ENCODE measurements at places on chromosomes 5 and 9.

DNA sequence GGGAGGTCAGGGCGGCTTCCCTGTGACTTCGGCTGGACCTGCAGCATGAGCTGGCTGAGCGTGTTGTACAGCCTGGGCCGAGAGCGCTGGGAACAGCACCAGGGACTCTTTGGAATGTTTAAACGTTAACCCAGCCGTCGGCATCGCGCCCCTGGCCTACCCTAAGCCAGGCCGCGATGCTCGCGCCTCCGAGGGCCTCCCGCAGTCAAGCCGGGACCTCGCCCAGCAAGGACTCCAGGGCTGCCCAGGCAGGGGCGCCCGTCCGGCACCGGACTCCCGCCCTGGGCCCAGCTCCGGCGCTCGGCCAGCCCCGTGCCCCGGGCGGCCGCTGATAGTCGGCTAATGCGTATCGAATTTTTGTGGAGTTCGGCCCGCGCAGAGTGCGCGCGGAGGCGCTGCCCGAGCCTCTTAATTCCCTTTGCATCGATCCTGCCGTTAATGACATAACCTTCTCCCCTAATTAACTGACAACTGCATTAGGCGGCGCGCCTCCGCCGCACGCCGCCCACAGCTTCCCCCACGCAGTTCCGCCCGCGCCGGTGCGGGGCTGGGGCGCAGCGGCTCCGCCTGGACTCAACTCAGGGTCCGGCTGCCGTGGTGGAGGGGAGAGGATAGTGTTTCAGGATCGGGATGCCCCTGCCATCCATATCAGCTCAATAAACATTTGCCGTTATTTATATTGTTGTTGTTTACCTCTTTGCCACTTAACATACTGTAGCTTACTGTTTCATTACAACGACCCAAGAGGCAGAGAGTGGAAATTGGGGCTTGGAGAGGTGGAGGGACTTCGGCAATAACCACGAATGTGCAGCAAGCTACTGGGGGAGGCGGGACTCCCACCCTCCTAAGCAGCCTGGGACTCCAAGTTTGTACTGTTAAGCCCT, 28.8 kb upstream of the CDC23 start:
- DNase-seq, result no peak

DNA sequence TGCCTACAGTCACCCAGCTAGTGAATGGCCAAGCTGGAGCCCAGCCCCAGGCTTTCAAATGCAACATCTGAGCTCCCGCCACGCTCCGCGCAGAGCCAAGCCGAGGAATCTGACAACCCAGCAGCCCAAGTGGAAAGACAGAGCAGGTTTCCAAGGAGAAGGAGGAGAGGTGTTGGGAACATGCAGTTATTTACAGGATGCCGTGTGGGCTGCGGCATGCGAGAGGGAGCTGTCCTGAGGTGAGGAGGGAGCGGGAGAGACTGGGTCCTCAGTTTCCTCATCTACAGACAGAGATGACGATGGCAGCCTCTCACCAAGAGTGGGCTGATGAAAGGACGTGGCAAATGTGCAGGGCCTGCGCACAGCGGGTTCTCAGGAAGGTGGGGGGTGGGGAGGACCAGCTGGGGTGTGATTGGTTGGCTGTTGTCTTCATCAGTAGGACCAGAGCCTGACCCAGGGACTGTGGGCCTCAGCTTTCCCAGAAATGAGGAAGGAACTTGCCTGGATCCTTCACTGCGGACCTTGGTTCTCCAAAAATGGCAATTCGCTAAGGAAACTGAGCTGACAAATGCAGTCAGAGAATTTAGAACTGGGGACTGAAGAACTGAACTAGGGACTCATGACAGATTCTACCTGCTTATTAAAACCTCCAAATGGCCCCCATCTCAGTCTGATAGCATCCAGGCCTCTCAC, 14.8 kb upstream of the CPLX2 start:
- no peak for DNase-seq

- DNase-seq, result peak; percentile 14
Observed at GRCh38 chr9:4167079-4167671, 132.7 kb downstream of the GLIS3 start.

- no peak for DNase-seq
Observed at GRCh38 chr5:150121448-150122157, 34.0 kb downstream of the PDGFRB start.

DNA sequence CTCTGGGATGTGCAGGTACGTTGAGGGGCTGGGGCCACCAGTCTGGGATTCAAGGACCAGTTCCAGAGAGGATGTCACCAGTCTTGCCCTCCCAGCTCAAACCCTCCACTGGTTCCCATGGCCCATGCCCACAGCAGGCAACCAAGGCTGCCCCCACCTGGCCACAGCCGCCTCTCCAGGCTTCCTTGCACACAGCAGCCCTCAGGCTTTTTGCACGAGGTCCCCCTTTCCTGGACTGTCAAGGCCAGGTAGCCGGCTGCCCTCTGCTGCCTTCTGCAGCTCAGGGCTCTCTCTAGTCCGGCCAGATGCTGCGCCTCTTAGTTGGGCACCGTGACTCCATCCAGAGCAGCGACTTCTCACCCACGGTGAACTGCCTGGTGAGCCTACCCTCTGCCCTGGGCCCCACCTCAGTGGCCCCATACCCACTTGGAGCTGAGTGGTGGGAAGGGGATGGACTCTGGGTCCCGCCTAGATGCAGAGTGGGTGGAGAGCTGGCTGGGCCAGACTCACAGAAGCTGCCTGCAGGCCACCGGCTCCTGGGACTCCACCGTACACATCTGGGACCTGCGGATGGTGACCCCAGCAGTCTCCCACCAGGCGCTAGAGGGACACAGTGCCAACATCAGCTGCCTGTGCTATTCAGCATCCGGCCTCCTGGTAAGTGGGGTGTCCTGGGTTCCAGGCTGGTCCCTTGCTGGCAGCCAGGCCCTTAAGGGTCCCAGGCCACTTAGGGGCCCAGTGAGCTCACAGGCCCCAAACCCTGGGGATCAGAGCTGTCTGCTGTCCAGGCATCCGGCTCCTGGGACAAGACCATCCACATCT, 2.9 kb downstream of the WDR38 start:
- no peak for DNase-seq

DNA sequence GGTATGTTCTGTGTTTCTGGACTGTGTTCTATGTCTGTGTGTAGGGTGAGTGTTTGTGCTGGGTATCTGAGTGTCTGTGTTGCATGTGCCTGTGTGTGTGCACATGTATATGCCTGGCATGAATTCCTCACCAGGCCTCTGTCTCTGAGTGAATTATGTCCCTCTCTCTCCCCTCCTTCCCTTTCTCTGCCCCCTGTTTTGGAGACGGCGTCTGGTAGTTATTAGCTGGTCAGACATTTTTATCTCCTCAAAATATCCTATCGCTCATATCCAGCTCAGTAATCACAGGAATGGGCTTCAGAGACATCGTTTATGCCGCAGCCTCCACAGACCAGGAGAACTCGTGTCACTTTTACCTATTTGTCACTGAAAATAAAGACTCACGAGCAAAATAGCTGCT, 483.2 kb upstream of the BRINP1 start:
- no peak for DNase-seq

GRCh38 chr5:135223891-135224625, 175.0 kb downstream of the MACROH2A1 start:
- no peak for DNase-seq

- no peak for DNase-seq
Observed at GRCh38 chr5:173229966-173230689, 4.9 kb downstream of the NKX2-5 start.

GRCh38 chr5:179289756-179290385, 55.4 kb downstream of the ADAMTS2 start:
- DNase-seq, result no peak

DNA sequence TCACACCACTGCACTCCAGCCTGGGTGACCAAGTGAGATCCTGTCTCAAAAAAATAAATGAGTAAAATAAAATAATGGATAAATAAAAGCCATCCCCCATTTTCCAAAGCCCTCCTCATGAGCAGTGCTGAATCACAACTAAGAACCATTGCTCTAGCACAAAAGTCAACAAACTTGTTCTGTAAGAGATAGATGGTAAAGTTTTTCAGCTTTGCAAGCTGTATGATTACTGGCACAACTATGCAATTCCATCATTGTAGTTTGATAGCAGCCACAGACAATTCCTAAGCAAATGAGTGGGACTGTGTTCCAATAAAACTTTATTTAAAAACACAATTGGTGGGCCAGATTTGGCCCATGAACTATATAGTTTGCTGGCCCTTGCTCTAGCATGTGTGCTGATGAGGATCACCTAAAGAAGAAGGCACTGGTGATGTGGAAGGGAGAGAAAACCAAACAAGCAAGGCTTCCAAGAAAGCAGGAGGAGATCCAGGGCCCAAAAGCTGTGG, 64.6 kb downstream of the NEURL1B start:
- no peak for DNase-seq

DNA sequence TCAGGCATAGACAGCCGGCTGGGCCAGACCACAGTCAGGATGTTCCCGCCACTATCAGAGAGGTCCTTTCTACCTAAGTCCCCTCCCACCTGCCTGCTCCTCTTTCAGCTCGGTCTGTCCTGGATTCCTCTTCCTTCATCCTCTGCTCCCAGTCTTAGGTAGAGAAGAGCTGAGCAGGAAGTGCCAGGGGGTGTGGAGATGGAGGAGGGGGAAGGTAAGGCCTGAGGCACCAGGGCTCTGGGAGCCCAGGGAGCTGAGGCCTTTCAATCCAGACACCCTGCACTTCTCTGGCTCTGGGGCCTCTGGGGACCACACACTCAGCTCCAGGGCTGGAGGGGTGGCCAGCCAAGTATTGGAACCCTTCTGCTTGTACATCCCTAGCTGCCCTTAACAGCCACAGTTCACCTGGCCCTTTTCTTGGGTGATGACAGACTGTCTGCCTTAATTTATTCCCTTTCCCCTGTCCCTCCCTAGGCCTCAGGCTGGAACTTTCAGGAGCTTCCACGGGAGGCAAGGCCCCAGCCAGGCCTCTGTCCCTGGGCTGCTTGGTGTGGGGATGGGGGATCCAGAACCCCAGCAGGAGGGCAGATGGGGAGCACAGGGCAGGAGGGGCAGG, 15.6 kb downstream of the IRF1 start:
- DNase-seq, result no peak

GRCh38 chr9:127905788-127906191, 6.4 kb upstream of the ST6GALNAC6 start:
- no peak for DNase-seq

- peak; percentile 66 for DNase-seq
Observed at GRCh38 chr9:99432075-99432474, 210.0 kb downstream of the SEC61B start.

DNA sequence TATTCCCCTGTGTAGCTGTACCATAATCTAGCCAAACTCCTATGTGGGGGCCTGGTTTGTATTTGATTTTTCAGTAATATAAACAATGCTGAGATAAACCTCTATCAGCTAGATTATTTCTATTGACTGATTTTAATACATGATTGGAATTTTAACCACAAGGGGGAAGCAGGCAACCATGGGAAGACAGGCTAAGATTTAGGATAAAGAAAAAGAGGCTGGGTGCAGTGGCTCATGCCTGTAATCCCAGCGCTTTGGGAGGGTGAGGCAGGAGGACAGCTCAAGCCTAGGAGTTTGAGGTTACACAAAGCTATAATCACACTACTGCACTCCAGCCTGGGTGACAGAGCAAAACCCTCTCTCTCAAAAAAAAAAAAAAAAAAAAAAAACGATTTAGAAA, 18.1 kb upstream of the GPX3 start:
- no peak for DNase-seq

- DNase-seq, result no peak
Observed at GRCh38 chr9:101650142-101650541, 55.4 kb upstream of the PPP3R2 start.

- DNase-seq, result no peak
Observed at GRCh38 chr5:88734191-88734640, 148.8 kb downstream of the MEF2C start.

DNA sequence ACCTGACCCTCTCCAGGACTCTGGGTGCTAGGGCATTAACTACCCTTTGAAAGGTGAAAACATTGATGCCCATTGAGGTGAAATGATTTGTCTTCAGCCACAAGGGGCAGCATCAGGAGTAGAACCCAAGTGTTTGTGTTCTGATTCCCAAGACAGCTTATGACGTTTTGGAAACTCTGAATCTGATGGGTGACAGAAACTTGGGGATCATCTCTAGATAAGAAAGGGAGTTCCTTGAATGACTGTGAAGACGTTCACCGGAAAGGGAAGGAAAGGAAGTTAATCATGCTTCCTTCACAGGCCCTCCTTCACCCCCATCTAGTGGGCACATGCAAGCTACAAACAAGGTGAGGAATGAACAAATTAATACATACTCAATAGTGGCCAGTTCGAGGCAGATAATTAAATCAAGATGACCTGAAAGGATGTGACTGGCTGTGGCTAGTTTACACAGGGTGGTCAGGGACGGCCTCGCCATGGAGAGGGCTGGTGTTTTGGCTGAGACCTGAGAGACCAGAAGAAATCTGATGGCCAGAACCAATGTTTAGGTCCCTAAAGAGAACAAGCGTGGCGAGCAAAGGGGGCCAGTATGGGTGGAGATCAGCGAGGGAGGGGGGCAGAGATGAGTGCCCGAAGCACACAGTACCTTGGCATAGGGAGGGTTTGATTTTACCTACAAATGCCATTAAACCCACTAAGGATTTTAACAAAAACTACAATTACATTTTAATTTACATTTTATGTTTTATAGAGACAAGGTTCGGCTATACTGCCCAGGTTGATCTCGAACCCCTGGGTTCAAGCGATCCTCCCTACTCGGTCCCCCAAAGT, 937 bp upstream of the SLC26A2 start:
- no peak for DNase-seq
